ENCODE measurements at places on chromosomes 5 and 9.

DNA sequence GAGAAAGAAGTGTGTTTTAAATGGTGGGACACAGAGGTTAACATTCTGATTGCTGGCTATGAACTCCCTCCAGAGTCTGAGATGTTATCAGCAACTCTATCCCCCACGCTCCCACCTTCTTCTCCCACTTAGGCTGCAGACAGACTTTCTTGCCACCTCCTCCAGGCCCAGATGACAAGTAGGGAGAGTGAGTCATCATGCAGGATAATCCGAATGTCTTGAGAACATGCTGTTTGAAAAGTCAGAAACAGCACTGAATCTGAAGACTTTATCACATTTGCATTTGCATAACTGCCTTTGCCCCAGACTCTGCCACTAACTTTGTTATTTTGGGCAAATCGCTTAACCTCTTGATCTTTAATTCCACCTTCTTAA is 139.8 kb downstream of the ESM1 start:
- DNase-seq = no peak

DNA sequence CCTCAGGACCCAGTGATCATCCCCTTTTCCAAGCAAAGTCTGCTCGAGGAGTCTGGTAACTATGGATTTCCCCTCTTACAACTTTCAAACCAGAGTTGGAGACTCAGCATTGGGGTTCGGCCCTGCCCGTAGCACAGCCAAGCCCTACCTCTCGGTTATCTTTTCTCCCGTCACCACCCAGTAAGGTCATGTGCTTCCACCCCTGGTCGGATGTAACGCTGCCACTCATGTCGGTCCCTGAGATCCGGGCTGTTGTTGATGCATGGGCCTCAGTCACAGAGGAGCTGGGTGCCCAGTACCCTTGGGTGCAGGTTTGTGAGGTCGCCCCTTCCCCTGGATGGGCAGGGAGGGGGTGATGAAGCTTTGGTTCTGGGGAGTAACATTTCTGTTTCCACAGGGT is 1.2 kb downstream of the GALT start:
- DNase-seq = no peak

DNA sequence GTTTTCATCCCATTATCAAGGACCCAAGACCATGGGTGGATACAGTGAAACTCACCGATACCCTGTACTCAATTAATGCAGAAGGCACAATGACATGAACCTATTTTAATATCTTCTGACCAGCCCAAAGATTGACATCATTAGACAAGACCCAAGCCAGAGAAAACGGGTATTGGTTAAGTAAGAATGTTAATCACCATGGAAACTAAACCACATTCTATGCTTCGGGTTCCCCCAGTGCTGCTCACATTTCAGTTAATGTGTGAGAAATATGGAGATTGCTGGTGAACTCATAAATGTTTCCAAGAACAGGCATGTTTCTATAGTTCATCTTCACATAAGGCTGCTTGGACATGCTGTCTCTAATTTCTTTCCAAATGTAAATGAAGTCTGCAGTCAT is 77.0 kb downstream of the IRX2 start:
- DNase-seq = no peak

DNA sequence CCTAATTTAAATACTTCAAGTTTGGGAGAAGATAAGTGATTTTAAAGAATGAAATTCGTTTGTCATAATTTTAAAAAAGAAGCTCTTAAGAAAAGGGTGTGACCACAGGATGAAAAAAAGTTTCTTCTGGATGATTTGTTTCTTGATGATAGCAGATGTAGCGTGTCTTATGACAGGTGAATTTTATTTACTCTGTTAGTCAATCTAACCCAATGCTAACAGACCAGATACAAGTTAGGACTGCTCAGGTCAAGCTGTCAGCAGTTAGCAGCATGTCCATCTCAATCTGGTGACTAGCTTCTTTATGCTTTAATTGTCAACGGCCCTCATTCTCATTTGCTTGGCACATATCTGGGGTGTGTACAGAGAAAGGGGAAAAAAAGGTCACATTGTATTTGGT is 456.0 kb downstream of the BNC2 start:
- no peak for DNase-seq

DNA sequence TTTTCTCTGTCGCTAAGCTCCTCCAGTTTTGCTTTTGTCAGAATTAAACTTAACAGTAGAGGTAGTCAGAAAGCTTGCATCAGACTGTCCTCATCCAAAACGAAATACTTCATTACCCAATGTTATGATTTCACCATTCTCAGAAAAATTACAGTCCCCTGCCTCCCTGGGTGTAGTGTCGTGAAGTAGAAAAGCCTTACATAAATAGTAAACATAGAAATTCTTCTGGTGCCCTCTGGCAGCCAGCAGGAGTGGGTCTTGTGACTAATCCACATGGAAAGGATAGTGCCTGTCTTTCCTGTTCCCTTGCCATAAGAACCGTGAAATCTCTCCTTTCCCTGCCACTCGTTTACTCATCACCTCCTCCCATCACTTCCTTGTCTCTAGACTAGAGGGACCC is 230.6 kb downstream of the GNA14 start:
- DNase-seq = no peak

DNA sequence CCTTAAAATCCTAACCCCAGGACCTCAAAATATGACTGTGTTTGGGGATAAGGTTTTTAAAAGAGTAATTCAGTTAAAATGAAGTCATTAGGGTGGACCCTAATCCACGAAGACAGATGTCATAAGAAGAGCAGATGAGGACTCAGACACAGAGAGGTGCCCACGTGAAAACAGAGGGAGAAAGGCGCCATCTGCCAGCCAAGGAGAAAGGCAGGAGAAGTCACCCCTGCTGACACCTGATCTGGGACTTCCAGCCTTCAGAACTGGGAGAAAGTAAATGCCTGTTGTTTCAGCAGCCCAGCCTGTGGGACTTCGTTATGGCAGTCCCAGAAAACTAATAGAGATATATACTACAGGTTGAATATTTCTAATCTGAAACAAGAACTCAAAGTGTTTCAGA is 67.4 kb downstream of the ROR2 start:
- DNase-seq = no peak

- DNase-seq = no peak
These were observed 135.0 kb downstream of the PDE4D start for GRCh38 chr5:59758566-59758965.
